Brain pericyte (primary cell): ENCODE measurements at places on chromosomes 12 and 14.

DNA sequence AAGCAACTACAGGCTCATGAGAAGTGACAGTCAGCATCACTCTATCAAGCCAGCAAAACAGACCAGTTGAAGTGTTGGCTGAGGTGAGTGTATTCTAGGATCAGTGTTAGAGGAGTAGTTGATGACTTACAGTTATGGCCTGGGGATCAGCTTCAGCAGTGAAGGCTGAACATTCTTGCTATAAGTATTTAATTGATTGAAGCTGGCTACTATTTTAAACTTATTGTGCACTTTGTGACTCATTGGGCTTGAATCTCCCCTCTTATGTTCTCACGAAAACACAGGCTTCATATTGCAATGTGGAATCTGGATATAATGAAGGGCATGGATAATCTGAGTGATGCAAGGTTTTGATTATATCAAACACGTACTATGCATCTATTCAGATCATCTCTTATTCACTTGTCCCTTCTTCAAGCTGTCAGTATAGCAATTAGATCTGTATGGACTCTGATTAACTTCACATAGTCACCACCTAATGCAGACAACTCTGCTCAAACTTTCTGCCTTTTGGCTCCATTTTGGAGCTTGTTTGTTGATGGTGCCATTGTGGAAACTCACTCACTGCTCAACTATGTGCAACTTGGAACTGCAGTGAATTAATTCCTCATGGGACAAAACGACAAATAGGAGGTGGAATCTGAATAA lies 309.2 kb downstream of the SLC16A7 start:
- DNase-seq: no peak

DNA sequence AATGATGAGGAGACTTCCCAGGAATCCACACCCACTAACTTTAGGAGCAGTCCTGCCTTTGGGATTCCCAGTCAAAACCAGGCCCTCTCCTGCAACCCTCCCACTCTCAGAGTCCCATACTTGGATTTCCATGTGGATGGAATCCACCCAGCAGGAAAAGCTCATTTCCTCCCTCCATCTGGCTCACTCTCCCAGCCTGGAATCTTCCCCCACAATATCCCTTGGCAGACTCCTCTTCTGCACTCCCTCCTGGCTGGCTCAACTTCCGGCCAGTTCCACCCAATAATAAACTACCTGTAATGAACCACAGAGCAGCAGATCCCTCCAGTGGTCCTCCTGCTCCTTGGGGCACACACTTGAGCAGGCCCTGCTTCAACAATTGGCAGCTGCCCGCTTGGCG lies 102.8 kb upstream of the EGLN3 start:
- DNase-seq: no peak

- DNase-seq: no peak
Measured at GRCh38 chr14:104689881-104690711, 678 bp downstream of the INF2 start.

- no peak for DNase-seq
Measured at GRCh38 chr14:55684956-55685584, 105.1 kb downstream of the KTN1 start.

DNA sequence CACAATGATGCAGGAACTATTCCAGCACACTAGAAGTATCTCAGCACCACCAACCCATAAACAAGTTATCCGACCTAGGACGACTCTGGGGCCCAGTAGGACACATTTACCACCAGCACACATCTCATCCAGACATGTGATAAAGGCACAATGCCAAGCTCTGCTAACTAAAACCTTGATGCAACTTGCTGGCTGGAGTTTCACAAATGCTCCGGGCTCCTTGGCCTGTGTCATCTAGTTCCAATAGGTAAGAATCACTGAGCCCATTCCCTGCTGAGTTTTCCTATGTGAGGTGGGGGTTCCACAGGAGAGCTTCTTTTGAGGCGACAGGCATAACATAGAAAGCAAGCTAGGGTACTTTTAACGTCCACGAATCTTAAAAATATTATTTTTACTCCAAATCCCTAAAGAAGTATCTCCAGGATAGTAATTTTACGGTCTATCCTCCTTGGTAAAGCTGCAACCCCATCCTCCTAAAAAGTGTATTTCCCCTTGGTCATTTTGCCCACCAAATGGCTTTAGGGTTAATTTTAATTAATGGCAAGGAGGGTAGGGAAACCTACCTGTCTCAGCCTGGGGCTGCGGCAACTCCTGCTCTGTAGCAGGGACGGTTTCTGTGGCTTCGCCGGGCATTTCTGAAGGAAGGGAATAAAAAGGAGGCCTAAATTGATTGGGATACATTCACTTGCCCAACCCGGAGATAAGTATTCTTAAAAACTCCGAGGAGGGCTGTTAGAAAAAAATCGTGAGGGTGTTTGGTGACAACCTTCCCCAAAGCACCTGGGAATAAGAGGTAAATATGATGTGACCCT lies 1.0 kb downstream of the NACA start:
- DNase-seq: peak; percentile 15

DNA sequence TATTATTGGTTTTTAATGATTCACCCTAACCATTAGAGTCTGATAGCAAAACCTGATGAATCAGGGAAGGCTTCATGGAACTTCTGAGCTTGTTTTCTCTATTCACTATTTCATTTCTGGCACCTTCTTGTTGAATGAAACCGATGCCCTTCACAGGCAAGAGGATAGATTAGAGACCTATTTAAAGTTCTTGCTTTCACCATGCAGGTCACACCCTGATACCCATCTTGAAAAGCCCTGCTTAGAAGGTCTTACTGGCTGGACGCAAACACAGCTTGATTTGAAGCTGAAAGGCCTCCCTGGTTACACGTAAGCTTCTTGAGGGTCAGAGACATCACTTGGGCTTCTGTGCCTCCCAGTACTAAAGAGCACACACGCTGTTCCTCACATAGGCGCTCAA lies 29.2 kb downstream of the TMEM229B start:
- DNase-seq: no peak

DNA sequence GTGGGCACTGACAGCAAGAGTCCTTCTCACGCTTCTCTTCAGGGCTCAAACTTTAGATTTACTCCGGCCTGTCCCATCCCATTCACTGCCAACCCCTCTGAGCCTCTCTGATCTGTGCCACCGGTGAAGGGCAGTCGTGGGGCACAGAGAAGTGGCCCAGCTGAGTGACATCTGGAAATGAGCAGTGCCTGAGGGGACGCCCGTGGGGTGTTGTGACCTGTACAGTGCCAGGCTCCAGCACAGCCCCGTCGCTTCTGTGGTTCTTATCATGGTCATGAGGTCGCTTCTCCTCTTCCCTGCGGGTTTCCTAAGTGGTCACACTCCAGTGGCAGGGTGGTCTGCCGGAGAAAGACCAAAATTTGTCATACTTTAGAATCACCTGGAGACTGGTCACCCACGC lies 4.1 kb downstream of the BDKRB2 start:
- no peak for DNase-seq

DNA sequence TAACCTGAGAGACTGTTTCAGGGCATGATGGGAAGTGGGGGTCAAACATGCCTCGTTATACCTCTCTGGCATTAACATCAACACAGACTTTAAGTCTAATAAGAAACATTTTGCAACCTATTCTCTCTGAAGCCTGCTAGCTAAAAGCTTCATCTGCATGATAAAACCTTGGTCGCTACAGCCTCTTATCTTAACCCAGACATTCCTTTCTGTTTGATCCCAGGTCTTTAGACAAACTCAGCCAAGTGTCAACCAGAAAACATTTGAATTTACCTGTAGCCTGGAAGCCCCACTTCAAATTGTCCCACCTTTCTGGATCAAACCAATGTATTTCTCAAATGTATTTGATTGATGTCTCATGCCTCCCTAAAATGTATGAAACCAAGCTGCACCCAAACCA lies 9.1 kb downstream of the PPP2R3C start:
- DNase-seq: no peak

DNA sequence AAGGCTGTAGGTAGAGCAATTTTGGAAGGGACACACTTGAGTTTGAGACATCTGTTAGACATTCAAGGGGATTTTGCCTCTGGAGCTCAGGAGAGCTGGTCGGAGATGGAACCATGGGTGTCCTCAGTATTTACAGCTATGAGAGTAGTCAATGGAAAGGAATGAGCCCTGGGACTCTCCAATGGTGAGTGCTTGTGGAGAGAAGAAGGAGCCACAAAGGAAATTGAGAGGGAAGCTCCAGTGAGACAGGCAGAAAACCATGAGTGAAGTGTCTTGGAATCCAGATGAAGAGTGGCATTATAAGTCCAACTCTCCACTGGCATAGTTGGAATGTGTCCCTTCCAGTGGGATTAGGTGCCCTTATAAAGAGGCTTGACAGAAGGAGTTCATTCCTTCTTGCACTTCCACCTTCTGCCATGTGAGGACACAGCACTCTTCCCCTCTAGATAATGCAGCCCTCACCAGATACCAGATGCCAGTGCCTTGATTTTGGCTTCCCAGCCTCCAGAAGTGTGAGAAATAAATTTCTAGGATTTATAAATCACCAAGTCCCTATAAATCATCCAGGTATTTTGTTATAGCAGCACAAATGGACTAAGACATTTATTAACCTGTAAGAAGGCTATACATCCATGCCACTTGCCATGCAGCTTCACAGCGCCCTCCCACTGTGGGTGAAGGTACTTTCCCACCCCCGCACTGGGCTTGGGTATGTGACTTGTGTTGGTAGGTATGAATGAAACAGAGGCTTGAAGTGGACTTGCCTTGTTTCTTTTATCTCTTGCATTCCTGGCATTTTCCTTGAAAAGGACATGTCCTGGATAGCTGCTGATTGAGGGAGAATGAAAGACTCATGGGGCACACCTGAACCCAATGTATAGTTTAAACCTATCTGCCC lies 27.3 kb downstream of the LLPH start:
- no peak for DNase-seq

GRCh38 chr12:82757656-82758055 lies 71.0 kb downstream of the TMTC2 start:
- no peak for DNase-seq

DNA sequence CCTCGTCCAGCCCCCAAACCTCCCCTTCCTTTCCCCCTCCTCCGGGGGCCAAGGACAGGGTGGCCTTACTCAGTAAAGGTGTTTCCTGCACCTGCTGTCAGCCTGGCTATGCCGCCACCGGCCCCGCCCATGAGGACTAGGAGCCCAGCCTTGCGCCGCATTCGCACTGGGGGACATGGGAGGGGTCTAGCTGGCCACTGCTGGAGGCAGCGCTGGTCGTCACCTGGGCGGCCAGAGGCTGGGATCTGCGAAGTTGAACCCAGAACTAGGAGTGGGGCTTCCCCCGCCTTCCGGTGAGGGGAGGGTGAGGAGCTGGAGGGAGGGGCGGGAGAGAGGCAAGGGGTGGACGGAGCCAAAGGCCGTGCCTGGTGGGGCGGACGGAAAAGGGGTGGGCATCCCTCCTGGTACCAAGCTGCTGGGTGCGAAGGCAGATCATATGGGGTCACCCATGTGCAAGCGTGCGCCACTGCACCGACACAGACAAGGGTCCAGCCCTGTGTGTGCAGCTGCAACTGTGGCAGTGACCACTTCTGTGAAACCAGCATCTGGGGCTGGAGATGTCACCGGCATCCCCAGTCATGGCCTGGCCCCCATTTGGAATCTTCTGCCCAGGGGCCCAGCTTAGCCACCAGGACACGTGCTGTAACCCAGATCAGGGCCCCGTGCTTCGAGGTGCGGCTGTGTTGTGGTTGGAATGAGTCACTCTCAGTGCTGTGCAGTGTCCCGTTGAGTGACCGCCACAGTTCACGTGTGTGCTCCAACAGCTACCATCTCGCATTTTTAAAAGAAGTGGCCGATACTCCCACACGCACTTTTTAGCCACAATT lies 8.5 kb downstream of the AMN start:
- no peak for DNase-seq

DNA sequence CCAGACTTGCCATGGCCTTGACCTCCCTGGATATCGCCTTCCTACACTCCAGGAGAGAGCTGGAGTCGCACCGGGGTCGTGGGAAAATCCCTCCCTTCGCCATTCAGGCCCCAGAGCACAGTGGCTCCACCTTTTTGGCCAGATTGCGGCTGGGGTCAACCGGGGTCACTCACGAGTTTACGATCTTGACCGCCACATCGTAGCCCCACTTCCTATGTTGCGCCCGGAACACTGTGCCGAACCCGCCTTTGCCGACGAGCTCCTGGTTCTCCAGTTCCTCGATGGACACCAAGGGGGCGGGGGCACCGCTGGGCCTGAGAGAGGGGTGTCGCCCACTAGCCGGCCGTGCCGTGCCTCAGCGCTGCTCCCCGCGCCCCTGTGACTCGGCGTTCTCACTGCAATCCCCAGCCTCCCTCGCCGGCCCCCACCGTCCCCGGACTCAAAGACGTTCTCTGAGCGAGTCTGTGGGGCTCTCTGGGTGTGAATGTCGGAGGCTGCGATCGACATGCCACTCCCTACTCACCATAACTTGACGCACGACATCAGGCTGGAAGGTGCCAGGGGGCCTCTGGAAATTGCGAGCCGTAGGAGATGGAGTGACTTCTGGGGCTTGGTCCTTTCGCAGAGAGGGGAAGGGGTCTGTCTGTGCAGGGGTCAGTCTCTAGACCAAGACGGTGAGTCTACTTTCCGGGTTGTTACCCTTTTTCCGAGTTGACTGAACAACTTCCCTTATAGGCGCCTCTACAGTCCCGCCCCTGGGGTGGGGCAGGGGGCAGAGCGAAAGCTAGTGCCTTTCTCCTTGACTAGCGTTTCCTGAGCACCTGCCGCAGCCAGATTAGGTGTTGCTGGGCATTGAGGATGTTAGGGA lies at the start of gene RIPK3:
RIPK3 (minus strand) TSS at position 708 of the 868 bp plus-strand sequence; CDS start at position 543, 165 bp downstream.
- DNase-seq: no peak
